ENCODE measurements at places on chromosomes 16 and 17.

DNA sequence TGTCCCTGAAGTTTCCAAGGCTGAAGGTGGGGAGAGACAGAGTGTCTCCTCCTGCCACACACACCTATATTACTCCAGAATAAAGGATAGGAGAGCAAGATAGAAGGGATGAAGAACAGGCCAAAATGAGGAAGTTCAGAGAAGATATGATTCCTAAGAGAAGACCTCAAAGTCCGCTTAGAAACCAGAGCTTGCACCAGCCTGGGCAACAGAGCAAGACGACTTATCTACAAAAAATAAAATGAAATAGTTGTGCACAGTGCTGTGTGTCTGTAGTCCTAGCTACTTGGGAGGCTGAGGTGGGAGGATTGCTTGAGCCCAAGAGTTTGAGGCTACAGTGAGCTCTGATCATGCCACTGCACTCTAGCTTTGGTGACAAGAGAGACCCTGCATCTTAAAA is 128.2 kb downstream of the HS3ST3B1 start:
- DNase-seq: no peak

GRCh38 chr17:75681289-75681688 is 14.2 kb downstream of the SAP30BP start:
- DNase-seq: no peak

GRCh38 chr16:30409125-30410060 is 2.0 kb downstream of the ZNF771 start:
- DNase-seq: peak; percentile 49

DNA sequence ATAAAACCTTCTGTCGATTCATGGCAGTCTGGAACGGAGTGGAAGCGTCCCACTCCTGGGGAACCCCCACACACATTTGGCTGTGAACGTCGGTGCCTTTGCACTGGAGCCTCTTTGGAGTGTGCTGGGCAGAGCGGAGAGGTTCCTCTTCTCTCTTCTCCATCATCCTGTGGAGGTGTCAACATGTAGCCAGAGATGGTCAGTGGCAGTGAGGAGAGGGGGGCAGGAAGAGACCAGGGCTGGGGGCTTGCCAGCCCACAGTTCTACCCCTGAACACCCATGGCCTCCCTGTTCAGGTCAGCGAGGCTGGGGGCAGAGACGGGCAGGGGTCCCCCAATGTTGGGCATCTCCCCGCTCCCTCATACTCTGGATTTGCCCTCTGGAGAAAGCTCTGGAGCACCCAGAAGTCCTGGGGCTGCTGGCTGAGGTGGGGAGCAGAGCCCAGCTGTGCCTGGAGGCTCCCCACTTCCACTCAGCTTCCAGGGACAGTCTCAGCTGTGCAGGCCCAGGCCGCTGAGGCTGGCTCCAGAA is 223.7 kb downstream of the SEC14L1 start:
- DNase-seq: no peak

DNA sequence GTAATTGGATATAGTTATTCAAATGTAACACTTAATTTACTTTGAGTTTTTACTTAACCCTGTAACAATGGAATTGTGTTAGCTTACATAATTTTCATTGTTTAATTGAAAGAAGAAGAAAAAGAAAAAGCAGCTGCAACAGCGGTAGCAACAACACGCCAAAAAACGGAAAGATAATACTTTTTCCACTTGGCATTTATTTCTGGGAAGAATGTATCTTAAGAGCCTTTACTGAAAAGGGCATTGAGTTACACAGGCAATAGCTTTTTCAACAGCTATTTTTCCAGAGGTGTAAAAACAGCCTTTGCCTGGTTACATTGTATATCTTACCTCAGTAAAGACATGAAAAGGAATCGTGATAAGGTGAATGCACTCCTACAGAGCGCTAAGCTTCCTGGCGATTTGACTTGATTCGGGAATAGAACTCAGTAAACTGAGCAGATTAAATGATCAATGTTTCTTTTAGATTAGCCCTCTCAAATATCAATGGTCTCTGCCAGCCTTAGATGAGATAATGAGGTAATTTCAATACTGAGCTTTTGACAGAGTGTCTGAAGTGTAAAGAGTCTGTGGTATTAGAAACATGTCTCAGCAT is 311.3 kb downstream of the CDH13 start:
- DNase-seq: no peak

- DNase-seq: no peak
These were observed 9.2 kb upstream of the UBALD2 start for GRCh38 chr17:76255801-76256429.

DNA sequence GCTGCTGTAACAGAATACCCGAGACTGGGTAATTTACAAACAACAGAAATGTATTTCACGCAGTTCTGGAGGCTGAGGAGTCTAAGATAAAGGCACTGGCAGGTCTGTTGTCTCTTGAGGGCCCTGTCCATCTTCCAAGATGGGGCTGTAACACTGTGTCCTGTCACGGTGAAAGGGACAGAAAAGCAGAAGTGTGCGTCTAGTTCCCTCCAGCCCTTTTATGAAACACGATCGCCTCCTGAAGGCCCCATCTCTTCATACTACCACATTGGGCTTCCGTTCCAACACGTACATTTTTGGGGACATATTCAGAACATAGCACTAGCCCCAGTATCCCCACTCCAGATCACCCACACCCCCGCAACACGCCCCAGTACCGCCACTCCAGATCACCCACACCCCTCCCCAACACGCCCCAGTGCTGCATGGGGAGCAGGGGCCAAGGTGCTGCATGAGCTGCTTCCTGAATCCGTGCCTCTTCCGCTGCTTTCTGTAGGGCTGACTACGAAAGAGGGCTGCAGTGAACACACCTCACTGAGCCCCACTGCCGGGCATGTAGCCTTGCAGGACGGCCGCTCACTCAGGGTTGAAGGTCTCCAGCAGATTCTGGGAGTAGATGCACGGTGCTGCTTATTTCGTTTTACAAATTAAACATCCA is 91.9 kb downstream of the RPTOR start:
- DNase-seq: no peak

DNA sequence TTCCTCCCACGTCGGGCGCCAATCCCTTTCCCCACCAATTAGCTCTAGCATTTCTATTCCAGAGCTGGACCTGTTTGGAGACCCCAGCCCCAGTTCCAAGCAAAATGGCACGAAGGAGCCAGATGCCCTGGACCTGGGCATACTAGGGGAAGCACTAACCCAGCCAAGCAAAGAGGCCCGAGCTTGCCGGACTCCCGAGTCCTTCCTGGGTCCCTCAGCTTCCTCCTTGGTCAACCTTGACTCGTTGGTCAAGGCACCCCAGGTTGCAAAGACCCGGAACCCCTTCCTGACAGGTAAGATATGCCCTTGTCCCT is 5.6 kb upstream of the SPATA20 start:
- DNase-seq: no peak

GRCh38 chr17:40490982-40491381 is 10.4 kb downstream of the TNS4 start:
- DNase-seq: no peak

DNA sequence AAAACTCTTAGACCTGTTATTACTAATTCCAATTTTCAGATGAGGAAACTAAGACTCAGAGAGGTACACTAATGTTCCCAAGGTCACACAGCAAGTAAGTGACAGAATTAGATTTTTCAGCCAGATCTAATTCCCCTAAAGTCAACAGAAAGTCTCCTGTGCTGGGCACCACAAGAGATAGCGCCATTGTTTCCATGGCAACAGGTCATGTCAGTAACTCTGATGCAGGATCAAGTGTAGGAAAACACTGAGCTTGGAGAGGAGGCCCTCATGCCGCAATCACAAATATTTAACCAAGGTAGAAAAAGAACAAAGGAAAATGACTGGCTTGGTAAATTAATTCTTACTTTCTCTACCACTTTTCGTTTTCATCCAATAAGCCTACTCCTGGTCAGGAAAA is 166.0 kb upstream of the CDH13 start:
- DNase-seq: no peak

- no peak for DNase-seq
These were observed 128.3 kb upstream of the MYOCD start for GRCh38 chr17:12537436-12537835.

- DNase-seq: no peak
These were observed 418.7 kb downstream of the KCNJ2 start for GRCh38 chr17:70588003-70588402.

DNA sequence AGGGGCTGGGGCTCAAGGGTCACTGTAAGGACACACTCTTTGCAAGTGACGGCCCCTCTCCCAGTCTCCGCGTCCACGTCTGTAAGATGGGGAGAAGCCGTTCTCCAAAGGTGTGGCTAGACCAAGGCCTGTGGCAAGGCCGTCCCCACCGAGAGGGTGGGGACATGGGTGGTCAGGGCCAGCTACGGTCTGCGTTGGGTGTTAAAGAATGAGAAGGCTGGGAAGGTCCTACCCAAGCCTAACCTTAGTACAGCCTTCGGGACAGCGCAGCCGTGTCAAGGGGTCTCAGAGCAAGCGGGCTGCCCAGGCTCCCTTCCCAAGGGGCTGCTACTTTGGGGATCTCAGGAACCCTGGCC is 1.9 kb downstream of the C1QTNF8 start:
- DNase-seq: no peak

DNA sequence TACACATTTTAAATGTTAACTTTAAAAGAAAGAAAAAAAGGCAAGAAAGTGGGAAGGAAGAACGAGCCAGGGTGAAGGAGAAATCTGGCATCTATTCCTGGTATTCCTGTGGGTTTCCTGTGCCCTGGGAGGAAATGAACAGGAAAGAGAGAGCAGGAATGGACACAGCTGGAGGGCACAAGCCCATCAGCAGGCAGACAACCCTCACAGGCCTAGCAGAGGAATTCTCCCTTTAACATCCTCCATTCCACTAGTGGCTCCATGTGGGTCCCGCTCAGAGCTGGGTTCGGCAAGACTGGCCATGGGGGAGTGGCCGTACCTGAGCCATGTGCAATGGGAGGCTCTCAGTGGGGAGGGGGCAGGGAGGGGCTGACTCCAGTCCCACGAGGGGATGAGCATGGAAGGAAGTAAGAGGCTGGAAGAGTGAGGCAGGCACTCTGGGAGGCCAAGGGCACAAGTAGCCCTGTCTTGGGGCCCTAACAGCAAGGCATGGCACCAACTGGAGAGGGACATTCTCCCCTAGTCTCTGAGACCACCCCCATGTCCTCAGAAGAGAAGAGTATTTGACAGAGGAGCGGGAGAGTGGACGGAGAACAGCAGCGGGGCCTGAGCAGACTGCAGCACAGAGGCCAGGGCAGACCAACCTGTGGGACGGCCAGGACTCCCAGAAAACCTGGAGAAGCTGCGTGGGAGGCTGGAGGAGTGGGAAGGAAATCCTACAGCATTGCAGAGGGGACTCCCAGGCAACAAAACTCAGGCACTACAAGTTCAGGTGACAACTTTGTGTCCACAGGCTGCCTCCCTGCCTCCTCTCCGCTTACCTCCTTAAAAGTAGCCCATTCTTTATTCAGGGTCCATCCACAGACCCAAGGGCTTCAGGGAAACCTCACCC is 30.2 kb downstream of the TK2 start:
- no peak for DNase-seq

DNA sequence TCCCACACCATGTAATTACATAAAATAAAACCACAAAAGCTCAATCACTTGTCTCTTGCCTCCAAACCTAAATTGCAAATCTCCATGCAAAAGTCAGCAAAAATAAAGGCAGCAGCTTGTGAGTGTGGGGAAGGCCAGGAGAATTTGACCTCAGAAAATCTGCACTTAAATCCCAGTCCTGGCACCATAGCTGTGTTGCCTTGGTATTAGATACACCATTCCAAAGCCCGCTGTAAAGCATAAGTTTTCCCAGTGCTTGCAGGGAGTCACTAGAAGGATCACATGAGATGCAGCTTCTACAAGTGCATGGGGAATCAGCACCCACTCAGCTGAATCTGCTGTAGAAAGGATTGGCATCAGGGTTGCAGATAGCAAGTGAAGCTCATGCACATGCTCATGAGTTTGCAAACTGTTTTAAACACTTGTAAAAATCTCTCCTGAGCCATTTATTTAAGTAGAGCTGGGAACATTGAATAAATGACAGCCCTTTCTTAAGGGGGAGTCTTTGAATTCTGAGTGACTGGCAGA is 495.0 kb upstream of the HSBP1 start:
- DNase-seq: no peak

DNA sequence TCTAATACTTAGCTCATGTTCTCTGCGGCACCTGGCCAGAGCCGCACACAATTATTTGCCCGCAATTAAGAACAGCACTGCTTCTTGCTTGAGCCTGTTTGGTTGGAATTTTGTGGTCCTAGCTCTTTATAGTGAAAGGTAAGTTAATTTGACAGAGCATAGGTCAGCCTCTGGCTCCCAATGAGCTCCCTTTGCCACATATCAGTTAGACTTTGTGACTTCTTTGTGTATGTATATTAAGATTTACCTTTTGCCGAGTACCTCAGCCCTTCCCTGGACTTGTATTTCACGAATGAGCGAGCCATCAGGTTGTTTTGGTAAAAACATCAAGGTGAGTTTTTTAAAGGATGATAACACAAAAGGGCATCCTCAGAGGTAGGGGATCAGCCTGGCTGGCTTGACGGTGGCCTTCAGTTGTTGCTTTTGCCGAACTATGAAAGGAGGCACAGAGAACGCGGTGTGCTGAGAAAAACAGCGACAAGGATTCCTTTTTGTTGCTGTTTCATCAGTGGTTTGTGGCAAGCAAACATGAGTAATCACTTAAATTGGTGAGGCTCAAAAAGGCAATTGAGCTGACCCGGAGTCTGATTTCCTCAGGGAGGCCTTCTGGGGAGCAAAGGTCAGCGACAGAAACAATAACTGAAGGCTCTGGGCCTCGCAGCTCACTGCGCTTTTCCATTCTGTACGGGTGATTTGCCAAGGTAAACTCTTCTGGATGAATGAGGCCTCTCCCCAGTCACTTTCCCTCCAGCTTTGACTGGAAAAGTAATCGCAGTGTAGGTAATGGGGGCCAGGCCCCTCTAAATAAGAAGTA is 163.6 kb downstream of the HS3ST3A1 start:
- no peak for DNase-seq

DNA sequence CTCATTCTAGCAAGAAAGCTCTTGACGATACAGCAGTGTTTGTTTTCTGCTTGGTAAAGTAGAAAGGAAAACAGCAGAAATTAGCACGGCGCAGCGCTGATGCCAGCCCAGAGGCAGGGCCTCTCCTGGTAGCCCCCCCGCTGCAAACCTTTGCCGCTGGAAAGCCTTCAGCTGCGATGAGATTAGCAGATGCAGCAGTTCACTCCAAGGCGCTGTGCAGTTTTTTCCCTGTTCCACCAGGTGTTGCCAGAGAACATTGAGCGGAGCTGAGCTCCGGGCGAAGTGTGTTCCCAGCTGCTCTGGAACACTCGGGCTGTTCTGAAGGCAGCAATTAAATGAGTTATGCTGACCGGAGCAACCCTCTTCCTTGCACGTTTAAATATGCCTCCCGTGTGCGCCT is 72.5 kb downstream of the RBFOX1 start:
- no peak for DNase-seq

- DNase-seq: no peak
These were observed 3.8 kb upstream of the ANKFN1 start for GRCh38 chr17:56149266-56150036.

DNA sequence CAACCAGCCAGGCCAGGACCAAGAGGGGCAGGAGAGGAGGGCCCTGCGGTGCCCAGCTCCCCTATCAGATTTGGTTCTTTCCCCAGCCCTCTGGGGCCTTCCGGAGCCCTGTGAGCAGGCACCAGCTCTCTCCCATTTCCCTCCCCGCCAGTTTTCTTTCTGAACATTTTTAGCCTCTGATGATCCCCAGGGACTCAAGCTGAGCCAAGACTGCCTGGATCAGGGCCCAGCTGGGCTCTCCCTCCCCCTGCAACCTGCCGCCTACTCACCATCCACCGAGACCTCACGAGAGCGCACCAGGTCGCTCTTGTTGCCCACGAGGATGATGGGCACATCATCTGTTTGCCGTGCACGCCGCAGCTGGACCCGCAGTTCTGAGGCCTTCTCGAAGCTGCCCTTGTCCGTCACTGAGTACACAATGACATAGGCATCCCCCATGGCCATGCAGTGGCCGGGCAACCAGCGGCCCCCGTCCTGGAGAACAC is 2.0 kb downstream of the RRAD start:
- DNase-seq: no peak

- no peak for DNase-seq
These were observed 31.8 kb upstream of the NXPH3 start for GRCh38 chr17:49543860-49544259.

Data from cerebellar nuclear complex (tissue), 1 donor.